ENCODE measurements at places on chromosomes 4 and X. TPM values are rescaled to one million over a fixed set of nuclear protein-coding genes. Genes with fewer than 3 reads are reported as not detected.

Gene MGAT4D
- total RNA-seq = not detected

Gene CFAP99
- 0.30 TPM for total RNA-seq

Gene FAM9C
- total RNA-seq = not detected

Gene FGF13
- total RNA-seq = 0.52 TPM

Gene SMIM9
- not detected for total RNA-seq

Gene EDA
- total RNA-seq = 0.87 TPM

Gene CPLX1
- total RNA-seq = under 0.01 TPM

Gene SPP1
- total RNA-seq = 3,280 TPM

Gene NAP1L5
- 8.1 TPM for total RNA-seq

Gene SRPK3
- 0.17 TPM for total RNA-seq

Gene UGT2B15
- 0.10 TPM for total RNA-seq

Gene WNK3
- total RNA-seq = 6.7 TPM

Gene PDGFC
- total RNA-seq = 133 TPM

Gene RBMXL3
- total RNA-seq = not detected

Gene RASSF6
- 8.3 TPM for total RNA-seq

Gene TMEM154
- total RNA-seq = 8.3 TPM

Gene SRPX
- total RNA-seq = 5.9 TPM

Gene BEX5
- total RNA-seq = 2.1 TPM

Gene HSFX3
- not detected for total RNA-seq

Gene NPY5R
- 0.17 TPM for total RNA-seq

Gene FMR1NB
- total RNA-seq = not detected

Gene GAGE12J
- not detected for total RNA-seq

Gene CENPVL2
- not detected for total RNA-seq

Gene CT45A10
- not detected for total RNA-seq

Gene FAM236B
- total RNA-seq = not detected

Gene MAGEA2
- total RNA-seq = not detected

Gene TBC1D8B
- 17.1 TPM for total RNA-seq

Gene PLXNB3
- total RNA-seq = 2.6 TPM

Gene GAGE1
- not detected for total RNA-seq

Gene KLHL13
- 130 TPM for total RNA-seq

Gene SLC6A8
- total RNA-seq = 9.2 TPM

Gene SHROOM2
- 6.1 TPM for total RNA-seq

Gene GAGE13
- not detected for total RNA-seq

Gene SSX4B
- total RNA-seq = not detected

Gene CORIN
- total RNA-seq = not detected

Gene POU3F4
- total RNA-seq = not detected

Gene HERC3
- 9.0 TPM for total RNA-seq

Gene STPG2
- 0.75 TPM for total RNA-seq

Gene DDIT4L
- 3.9 TPM for total RNA-seq

Gene WFS1
- total RNA-seq = 8.7 TPM

Gene AADAT
- total RNA-seq = 5.9 TPM

Gene NLGN3
- 0.15 TPM for total RNA-seq

Gene ATP6AP1
- total RNA-seq = 70.8 TPM

Gene MSMO1
- total RNA-seq = 446 TPM

Gene CYTL1
- total RNA-seq = 5.0 TPM

Gene SEC24D
- total RNA-seq = 62.1 TPM

Gene SRP72
- 125 TPM for total RNA-seq

Gene NAT8L
- 0.17 TPM for total RNA-seq

Gene SLC16A2
- 19.5 TPM for total RNA-seq

Gene KIT
- 0.10 TPM for total RNA-seq

Gene TRIM60
- not detected for total RNA-seq

Gene NMU
- total RNA-seq = 4.0 TPM

Gene VCX3B
- total RNA-seq = not detected

Gene TLL1
- total RNA-seq = 23.7 TPM

Gene GSTCD
- total RNA-seq = 33.0 TPM

Gene P2RY4
- 0.15 TPM for total RNA-seq

Gene CFAP47
- total RNA-seq = 1.6 TPM
